Central memory CD4-positive, alpha-beta T cell (primary cell): ENCODE measurements at places on chromosomes 12 and 14.

GRCh38 chr12:87201598-87201997, 827.6 kb downstream of the C12orf50 start:
- DNase-seq: no peak

DNA sequence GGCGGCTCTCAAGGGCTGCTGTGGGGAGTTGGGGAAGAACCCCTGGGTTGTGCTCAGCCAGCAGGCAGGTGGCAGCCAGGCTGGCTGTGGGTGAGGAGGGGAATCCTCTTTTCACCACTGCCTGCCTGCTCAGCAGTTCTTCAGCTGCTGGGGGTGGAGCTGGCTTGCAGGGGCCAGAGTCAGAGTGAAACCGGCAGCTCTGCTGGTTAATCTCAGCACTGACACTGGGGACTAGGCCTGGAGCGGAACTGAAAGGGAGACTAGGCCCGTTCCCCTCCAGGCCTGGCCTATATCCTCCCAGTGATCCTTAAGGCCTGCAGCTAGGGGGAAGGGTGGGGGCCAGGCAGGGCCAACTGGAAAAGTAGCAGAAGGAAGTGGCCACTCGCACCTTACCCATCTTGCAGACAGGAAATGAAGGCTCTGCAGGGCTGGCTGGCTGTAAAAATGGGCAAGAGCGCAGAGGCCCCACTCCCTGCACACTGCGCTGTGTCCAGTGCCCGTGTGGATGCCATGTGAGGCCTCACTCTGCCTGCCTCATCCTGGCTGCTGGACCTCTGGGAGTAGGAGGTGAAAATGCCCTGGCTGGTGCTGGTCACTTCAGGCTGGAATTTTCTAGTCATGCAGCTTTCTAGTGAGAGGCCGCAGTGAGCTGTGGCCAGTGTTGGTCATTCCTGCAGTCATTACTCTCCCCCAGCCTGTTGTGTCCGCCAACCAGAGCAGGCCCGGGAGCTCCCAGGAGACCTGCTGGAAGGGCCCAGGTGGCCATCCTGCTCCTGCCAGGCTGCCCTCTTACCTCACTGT, 39.4 kb downstream of the SH2B3 start:
- peak; percentile 87 for DNase-seq

- no peak for DNase-seq
These were observed 45.0 kb downstream of the NOPCHAP1 start for GRCh38 chr12:105030820-105031807.

DNA sequence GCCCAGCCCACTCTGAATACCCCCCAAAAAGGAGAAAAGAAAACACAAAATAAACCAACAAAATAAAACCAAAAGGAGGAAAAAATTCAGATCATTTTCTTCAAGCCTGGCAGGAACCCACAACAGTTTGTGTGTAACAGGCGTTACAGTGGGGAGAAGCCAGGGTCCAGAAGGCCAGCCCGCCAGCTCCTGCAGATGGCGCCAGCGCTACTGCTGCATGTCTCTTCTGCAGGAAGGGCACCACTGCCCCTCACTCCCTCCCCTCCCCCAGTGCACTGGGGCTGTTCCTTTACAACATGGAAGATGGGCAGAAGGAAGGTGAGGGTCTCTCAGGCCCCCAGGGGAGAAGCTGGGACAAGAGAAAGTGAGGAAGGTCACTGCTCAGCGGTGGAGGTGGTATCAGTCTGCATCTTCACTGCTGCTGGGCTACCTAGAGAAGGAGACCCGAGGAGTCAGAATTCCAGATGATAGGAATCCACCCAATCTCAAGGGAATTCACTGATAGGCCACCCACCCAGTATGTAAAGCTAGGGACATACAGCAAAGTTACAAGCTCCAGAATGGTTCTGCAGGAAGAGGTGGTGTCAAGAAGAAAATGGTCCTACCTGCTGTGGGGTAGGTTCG, 2.3 kb upstream of the NOP2 start:
- no peak for DNase-seq
